ENCODE measurements at places on chromosomes 1 and 21.
A peak's percentile ranks its signal among the peaks of the same experiment; 100 is the strongest.

- no peak for DNase-seq
Measured at GRCh38 chr21:22263890-22264289, 1265.7 kb downstream of the NCAM2 start.

DNA sequence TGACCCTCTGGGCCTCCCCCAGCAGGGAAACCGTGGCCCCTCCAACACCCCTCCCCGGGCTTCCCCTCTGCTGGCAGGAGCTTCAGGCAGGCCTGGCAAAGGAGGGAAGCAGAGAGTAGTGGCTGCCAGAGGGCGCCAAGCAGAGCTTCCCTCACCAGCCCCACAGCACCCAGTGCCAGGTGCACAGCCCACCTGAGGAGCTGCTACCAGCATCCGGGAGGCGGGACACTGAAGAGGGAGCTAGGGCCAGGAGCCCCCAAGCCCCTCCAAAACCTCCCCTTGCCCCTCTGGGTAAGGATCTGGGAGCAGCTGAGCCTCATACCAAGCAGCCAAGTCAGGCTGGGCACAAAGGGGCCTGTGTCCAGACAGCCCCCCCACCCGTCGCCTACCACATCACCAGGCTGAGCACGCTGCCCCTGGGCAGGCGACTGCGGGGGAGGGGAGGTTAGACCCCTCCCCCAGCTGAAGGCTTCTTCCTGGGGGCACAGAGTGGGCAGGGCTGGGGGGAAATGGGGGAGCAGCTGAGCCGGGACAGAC lies 19.6 kb downstream of the CCDC24 start:
- no peak for DNase-seq

- no peak for DNase-seq
Measured at GRCh38 chr1:224733027-224733911, 117.2 kb downstream of the CNIH3 start.

GRCh38 chr1:167893798-167894197 lies 20.1 kb downstream of the ADCY10 start:
- DNase-seq = no peak

- DNase-seq = no peak
Measured at GRCh38 chr1:184152974-184153373, 101.4 kb downstream of the TSEN15 start.

GRCh38 chr1:166675213-166675612 lies 164.1 kb upstream of the POGK start:
- DNase-seq = no peak

- DNase-seq = no peak
Measured at GRCh38 chr1:95095833-95096217, 21.3 kb upstream of the TLCD4 start.

GRCh38 chr1:8494681-8495080 lies 176.8 kb downstream of the SLC45A1 start:
- no peak for DNase-seq

- no peak for DNase-seq
Measured at GRCh38 chr1:218558271-218558810, 213.2 kb downstream of the TGFB2 start.

GRCh38 chr1:44650159-44650831 lies 24.0 kb downstream of the TMEM53 start:
- no peak for DNase-seq

DNA sequence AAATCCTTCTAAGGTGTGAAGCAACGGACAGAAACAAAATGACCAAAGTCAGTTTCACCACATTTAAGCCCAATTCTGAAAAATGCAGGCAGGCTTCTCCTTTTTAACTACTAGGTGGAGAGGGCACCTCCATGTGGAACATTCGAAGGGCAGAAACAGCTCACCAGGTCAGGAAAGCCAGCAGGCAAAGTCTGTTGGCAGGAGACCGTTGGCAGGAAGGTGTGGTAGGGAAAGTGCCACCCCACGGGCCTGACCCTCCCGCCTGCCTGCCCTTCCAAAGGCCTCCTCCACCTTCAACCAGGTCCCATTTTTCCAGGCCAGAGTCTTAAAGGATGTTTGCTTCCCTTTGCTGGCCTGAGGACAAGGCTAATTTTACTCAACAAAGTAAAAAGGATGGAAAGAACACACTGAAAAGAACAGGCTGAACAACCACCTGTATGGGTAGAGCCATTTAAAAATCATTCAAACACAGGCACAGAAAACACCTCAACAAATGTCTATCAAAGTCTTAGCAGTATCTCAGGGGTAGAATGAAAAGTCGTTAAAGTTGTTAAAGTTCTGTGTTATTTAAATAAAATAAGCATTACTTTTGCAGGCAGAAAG lies 26.4 kb downstream of the CAPZB start:
- no peak for DNase-seq

GRCh38 chr1:182191381-182192115 lies 130.0 kb upstream of the ZNF648 start:
- DNase-seq = no peak

- no peak for DNase-seq
Measured at GRCh38 chr1:220927442-220927841, 48.2 kb downstream of the HLX start.

DNA sequence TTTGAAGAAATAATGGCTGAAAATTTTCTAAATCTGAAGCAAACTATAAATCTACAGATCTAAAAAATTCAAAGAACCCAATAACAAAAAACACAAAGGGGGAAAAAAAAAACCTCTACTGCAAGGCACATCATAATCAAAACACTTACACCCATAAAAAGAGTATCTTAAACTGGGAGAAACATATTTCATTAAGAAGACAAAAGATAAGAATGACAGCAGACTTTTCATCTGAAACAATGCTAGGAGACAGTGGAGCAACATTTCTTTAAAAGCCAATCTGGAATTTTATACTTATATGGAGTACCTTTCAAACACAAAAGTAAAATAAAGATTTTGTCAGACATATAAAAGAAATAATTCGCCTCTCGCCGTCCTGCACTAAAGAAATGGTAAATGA lies 49.1 kb downstream of the COP1 start:
- DNase-seq = no peak

DNA sequence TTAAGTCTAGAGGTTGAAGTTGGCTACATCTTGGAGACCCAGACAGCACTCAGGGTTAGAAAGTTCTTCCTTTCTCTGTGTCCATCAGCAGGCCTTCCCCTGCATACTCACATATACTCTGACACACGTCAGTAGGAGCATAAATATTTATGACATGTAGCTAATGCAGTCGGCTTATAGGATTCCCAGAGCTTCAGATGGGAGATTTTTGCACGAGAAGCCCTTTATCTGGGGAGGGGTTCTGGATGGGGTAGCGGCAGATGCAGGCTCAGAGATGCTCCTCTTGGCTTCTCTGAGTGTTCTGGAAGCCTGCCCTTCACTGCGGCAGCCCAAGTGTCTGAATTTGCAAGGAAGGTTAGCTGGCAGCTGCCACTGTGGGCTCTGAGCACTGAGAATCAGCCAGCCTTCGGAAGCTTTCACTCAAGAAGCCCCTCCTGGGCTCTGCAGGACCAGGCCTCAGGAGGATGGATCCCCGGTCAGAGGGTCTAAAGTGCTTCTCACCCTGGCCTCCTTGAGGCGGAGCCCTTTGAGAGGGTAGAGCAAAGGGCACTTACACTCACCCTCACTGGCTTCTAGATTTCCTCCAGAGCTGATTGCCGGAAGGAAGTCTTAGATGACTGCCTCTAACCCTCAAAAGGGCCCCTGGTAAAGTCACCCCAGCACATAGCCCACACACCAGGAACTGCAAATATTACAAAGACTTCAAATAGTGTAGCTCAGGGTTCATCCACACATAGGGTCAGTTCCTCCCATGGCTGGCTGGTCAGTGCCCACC lies 68.1 kb upstream of the NFASC start:
- DNase-seq = no peak

DNA sequence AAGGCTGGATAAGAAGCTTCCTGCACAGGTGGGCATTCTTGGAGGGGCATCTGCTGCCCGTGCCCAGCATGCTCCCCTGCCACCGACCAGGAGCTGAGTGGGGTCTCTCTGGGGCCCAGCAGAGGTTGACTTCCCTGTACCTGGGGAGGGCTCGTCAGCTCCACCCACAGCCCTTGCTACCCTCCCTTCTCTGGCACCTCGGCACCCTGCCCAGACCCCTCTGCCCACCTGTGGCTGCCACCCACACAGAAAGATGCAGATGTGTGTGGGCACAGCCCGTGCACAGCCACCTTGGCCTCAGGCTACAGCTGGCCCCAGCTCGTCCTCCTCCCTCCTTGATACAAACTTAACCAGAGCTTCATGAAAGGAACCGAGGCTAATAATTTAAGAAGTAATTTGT lies 241.2 kb upstream of the VAMP3 start:
- DNase-seq = no peak

DNA sequence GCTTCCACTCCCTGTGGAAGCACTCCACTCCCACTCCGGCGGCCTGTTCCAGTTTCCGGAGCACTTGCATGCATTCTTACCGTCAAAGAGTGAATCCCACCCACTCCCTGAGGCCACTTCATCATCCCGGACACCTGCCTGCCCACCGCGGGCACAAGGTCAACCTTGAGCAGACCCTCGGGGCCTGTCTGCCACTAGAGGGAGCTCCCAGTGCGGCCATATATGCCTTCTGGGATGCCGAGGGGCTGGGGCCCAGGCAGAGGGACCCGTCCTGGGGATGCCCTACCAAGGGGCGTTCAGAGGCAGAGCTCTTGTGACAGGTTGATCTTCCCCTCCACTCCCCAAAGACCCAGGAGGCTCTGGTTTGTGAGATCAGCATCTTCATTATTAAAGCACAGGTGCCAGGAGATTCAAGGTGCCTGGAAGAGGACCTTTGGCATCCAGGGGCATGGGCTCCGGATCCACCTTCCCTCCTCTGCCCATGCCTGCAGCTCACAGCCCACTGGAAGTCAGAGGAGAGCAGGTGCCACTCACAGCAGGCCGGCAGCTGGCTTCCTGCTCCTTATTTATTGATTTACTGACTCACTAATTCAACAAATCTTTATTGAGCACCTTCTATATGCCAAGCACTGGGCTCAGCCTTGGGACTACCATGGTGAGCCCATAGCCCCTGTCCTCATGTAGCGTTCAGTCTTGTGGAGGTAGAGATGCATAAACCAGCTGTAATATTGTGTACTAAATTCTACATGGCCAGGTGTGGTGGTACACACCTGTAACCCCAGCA lies 47.3 kb downstream of the UBIAD1 start:
- DNase-seq = no peak

DNA sequence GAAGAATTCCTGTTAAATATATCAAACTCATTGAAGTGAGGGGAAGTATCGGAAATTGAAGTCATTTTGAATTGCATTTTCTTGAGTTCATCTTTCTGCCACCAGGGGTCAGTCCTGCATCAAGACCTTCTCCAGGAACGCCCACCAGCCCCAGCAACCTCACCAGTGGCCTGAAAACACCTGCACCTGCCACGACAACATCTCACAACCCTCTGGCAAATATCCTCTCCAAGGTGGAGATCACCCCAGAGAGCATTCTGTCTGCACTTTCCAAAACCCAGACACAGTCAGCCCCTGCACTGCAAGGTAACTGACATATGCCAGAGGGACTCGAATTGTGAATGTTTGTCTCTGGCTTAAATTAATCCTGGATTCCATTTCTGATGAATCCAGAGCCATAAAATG lies 22.8 kb upstream of the TARS2 start:
- DNase-seq = no peak

DNA sequence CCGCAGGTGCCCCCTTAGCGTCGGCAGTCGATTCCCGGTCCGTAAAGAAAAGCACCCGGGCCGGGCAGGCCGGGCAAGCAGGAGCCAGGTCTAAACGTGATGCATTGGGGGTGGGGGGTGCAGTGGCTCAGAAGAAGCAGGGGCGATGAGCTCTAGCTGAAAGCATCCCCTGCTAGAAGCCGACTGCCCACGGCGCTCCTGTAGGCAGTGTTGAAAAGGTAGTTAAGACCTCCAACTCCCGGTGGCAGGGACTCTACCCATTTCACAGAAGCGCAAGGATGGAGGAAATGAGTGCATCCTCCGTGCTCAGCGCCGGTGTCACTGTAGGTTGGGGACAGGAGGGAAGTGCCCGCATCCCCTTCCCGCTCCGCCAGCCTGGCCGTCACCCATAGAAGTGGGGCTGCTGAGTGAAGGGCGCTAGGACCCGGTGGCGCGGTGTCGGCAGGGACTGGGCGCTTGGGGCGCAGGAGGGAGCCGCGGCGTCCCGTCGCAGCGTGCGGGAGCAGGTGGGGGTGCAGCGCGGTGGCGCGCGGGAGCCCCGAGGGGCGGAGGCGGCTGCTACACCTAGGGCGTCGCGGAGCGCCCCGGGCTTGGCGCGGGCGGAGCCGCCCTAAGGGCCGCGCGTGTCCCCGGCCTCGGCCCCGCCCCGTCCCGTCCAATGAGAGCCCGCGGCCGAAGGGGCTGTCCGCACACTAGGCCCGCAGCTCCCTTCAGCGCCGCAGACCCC lies at the start of gene WNT2B:
Gene WNT2B (plus strand): TSS at position 688 of the 727 bp plus-strand sequence. CDS start 298 bp downstream, outside the sequence.
- no peak for DNase-seq

DNA sequence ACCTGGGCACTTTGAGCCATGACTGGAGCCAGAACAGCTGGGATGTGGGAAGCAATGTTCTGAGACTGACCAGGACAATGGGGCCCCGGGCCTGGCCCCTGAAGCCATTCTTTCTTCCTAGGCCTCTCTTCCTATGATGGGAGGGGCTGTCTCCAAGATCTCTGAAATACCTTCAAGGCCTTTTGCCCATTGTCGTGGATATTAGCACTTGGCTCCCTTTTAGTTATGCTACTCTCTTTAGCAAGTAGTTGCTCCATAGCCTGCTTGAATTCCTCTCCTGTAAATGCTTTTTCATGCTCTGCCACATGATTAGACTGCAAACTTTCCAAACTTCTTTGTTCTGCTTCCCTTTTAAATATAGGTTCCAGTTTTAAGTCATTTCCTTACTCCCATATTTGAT lies 262.9 kb upstream of the CACYBP start:
- DNase-seq = no peak

DNA sequence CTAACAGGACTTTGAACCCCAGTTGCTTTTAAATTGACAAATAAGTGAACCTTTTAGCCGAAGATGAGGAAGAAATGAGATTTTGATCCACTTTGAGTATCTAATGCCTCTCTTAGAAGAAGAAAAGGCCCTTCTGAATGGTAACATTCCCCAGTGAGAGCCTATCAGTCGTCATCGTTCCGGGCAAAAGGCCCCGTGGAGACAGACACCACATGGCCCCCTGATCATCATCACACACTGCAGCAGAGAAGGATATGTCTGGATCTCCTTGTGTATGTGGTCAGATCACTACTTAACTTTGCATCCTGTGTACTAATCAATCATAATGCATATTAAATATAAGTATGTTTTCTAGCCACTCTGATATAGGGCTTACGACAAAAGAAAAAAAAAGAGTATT lies 87.3 kb upstream of the SMYD2 start:
- no peak for DNase-seq

GRCh38 chr1:184075055-184076029 lies 23.8 kb downstream of the TSEN15 start:
- peak; percentile 62 for DNase-seq
